ENCODE measurements at places on chromosomes 7 and 10.

- no peak for DNase-seq
Measured at GRCh38 chr7:28052933-28053332, 127.7 kb downstream of the JAZF1 start.

- DNase-seq = no peak
Measured at GRCh38 chr7:94974423-94974822, 67.0 kb downstream of the PPP1R9A start.

DNA sequence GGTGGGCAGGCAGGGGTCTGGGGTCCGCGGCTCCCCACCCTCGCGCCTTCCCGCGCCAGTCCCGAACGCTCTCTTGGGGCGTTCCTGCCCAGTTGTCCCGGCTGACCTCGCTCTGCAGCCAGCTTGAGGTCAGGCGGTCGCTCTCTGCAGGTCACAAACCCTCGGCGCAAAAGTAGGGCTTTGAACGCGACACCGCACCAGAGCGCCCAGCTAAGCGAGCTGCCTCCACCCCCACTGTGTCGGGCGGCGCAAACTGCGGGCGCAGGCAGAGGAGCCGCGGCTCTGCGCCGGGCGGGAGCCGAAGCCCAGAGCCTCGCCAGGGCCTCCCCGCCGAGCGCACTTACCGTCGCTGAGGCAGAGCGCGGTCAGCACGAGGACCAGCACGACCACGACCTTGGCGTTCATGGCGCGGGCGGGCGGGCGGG is 284 bp downstream of the CXCL12 start:
- no peak for DNase-seq

- no peak for DNase-seq
Measured at GRCh38 chr10:57919864-57920263, 347.8 kb downstream of the IPMK start.

DNA sequence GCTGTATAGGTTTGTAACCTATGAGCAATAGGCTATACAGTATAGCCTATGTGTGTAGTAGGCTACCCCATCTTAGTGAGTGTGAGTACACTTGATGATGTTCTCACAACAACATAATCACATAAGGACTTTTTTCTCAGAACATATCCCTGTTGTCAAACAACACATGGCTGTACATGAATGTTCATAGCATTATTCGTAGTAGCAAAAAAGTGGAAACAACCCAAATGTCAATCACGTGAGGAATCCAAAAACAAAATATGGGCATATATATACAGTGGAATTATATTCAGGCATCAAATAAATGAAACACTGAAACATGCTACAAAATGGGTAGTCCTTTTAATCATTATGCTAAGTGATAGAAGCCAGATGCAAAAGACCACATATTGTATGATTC is 31.1 kb downstream of the CCDC172 start:
- DNase-seq = no peak

GRCh38 chr10:120555842-120556532 is 99.0 kb downstream of the PLPP4 start:
- no peak for DNase-seq

- no peak for DNase-seq
Measured at GRCh38 chr7:50356212-50356944, 51.9 kb downstream of the IKZF1 start.

DNA sequence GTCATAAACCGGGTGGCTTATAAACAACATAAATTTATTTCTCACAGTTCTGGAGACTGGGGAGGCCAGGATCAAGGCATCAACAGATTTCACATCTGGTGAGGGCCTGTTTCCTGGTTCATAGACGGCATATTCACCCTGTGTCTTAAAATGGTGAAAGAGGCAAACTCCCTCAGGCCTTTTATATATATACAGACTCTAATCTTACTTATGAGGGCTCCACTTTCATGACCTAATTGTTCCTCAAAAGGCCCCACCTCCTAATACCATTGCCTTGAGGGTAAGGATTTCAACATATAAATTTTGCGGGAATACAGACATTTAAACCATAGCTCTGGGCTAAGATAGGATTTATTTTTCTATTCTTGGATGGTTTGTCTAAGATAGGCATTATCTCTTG is 187.2 kb downstream of the PPP1R3A start:
- no peak for DNase-seq

GRCh38 chr7:132213583-132213982 is 362.7 kb downstream of the PLXNA4 start:
- DNase-seq = no peak

GRCh38 chr10:91341686-91342085 is 68.5 kb upstream of the HECTD2 start:
- DNase-seq = no peak

DNA sequence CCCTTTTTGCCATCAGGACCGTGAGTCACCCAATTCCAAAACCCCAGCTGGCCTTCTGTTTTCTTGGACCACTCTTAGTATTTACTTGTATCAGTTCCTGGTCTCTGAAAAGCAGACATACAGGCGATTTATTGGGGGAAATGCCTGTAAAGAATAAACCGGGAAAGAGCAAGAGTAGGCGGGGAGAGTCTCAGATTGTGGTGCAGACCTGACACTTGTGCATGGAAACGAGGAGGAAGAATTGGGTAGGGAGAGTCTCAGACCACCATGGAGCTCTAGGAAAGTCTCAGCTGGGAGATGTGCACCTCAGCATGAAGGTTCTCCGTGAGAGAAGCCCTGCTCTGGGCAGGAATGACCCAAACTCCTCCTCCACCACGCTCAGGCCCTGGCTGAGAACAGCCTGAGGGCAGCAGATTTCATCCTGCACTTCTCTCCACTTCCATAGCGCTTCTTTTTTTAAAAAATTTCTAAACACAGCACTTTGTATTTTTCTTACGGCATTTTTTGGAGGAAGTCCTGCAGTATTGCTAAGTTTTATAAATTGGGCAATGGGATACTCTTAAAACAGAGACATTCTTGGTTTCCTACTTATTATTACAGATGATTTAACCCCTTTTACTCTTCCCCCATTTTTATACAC is 6.1 kb upstream of the TASOR2 start:
- DNase-seq = no peak

DNA sequence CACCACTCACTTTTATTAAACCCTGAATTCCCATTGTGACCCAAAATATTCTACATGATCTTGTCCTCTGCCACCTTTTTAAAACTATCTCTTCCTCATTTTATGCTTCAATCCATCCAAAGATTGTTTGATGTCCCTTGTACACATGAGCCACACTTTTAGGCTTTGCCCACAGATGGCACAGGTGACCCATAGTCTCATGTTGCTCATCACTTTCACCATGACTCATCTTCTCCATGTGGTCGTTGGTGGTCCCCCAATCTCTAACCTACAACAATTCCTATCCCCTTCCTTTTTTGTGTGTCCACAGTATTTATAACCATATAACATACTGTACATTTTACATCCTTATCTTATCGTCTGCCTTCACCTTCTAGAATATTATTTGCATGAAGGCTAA is 271.5 kb upstream of the ZWINT start:
- DNase-seq = no peak

GRCh38 chr10:95469676-95470075 is 91.5 kb downstream of the SORBS1 start:
- DNase-seq = no peak

DNA sequence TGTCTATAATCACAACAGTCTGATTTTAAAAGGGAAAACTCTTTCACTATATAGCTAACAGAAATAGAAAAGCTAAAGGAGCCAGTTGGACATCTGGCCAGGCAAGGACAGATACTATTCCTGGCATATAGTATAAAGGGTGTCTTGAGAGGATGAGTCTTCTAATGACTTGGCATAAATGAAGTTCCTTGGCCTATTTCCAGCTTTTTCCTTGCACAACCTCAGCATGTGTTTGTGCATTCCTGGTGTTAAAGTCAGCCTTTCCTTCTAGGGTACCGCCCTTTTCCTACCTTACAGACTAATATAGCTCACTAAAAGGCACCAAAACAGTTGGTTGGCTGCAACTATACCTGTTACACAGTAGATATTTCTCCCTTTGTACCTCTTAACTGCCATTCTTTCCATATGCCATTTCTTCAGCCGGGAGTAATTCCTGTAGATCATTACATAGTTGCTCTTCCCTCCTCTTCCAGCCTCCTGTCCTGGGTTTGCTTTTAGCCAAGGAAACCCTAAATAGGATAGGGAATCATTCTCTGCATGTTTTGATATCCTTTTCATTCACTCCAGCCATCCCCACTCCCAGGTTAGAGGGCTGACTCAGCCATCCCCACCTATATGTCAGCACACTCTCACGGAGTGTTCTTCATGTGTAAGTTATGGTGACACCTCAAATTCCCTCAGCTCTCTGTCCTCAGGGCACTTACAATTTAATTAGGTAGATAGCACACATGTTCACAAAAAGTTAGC is 102.1 kb upstream of the MDFIC start:
- no peak for DNase-seq

DNA sequence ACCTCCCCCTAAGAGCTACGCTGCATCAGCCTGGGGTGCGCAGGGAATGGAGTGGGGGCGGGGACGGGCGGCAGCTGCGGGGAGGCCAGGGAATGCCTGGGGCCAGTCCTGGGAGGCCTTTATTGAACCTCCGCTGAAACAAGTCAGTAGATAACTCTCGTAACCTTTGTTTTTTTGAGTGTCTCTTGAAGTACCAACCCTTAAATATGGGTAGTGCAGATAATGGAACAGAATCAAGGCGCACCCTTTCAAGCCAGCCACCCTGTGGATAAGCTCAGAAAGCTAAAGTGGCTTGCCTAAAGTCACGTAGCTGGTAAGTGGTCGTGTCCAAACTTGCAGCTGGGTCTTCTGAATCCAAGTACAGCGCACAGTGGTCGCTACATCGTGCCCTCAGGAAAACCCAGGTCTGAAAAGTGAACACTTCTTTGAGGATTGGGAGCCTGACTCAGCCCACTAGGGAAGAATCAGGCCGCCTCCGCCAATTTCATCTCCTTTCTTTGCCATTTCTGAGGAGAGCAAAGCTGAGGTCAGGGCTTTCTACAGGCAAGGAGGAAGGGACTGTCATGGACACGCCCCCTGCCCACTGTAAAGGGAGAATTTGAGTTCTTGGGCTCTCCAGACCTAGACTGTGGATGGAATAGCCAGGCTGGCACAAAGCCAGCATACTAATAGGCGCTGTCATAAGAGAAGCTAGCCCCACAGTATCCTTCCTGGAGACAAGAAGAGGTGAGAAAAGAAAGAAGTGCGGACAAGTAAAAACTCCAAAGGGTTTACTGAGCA is 3.2 kb upstream of the EGR2 start:
- no peak for DNase-seq

DNA sequence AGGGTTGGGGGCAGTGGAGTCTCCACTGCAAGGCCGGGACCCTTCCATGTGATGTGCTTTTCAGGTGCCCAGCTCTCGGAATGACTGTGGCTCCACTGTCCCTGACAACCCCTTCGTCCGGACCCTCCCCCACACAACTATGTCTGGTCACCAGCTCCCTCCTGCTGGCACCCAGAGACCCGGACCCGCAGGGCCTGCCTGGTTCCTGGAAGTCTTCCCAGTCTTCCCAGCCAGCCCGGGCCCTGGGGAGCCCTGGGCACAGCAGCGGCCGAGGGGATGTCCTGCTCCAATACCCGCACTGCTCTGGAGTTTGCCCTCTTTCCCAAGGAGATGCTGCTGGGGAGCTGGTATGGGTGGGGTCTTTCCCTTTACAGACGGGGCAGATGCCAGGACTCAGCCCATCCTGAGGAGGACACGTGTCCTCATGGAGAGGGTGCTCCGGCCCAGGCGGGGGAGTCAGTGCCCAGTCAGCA is 5.5 kb downstream of the ATP6V0E2 start:
- DNase-seq = no peak

DNA sequence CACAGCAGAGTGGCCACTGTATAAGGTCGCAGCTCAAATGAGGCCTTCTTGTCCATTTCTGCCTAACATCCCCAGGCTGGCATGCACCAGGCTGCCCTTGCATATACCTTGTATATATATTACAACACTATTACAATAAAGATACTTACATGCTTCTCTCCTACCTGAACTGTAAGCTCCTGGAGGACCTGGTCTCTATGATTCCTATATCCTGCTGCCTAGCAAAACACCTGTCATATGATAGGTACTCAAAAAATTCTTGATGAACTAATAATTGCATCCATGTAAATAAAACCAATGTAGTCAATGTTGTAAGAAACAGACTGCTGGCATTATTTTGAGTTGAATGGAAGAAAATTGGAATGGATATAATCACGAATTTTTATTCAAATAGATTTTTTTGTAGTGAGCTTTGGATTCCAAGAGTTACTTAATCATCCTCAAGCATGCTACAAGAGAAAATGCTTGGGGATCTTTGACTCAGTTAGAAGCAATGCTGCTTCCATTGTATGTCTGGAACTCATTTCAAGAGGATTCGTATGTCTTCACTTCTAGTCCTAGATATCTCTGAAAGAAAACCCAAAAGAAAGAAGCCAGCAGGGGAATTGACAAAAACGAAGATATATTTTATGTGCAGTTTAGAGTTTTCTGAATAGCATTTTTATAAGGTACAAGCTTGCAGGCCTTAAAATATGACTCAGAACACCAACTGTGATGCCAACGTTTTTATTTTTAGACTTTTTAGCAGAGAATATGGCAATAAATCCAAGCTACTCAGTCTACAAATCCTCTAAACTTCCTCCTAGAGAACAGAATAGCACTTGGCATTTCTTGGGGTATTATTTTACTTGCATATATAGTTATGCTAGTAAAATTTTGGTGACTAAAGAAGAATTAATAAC is 53.1 kb downstream of the OSBPL3 start:
- no peak for DNase-seq

DNA sequence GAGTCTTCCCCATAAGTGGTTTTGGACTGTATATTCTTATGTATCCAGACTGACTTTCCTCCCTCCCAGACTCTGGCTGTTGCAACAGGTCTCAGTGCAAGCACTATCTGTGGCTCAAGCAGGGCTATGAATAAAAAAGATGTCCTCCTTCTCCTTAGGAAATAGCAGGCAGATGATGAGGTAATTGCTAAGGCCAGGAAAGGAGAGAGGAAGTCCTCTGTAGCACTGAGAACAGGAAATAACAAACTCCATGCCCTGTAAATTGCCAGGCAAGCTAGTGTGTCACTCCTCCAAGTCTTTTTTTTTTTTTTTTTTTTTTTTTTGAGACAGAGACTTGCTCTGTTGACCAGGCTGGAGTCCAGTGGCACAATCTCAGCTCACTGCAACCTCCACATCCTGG is 900.1 kb downstream of the TYW1 start:
- no peak for DNase-seq

- no peak for DNase-seq
Measured at GRCh38 chr7:133354546-133355324, 101.9 kb downstream of the EXOC4 start.

Measured in activated T-helper 1 cell treated with anti-CD3 and anti-CD28 coated beads, Interleukin-12 subunit alpha, Interleukin-12 subunit beta, Interleukin-2, Interleukin-4 antibody, amounts not matched to agents 30 ng/mL and 10 ng/mL and 1 ng/mL, durations not matched to agents 14 hours and 24 hours and 36 hours (primary cell).